GM18507 (cell line): ENCODE measurements at places on chromosomes 12 and 14.

- no peak for DNase-seq
Measured at GRCh38 chr12:56661979-56662638, 16.3 kb upstream of the ATP5F1B start.

GRCh38 chr12:67269633-67270573 is 745 bp downstream of the CAND1 start:
- no peak for DNase-seq

GRCh38 chr12:124734224-124734788 is 129.4 kb downstream of the SCARB1 start:
- DNase-seq: no peak

GRCh38 chr12:65171073-65171472 is 1.7 kb downstream of the LEMD3 start:
- DNase-seq: no peak

DNA sequence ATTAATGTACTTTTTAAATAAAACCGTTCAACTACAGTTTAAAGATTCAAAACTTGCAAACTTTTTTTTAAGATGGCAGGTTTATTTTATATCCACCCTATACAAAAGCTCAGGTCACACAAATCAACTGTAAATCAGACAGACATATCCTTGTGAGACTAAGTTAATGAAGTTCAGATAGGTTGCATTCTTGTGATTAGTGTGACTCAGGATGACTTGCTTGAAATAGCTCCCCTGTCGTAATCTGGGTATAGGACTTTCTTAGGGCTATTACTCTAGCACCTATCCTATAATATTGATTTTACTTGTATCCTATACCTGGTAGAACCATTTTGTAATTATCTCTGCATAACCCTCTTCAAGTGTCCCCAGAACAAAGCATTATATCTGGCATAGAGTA is 9.5 kb upstream of the PRKD1 start:
- DNase-seq: no peak

DNA sequence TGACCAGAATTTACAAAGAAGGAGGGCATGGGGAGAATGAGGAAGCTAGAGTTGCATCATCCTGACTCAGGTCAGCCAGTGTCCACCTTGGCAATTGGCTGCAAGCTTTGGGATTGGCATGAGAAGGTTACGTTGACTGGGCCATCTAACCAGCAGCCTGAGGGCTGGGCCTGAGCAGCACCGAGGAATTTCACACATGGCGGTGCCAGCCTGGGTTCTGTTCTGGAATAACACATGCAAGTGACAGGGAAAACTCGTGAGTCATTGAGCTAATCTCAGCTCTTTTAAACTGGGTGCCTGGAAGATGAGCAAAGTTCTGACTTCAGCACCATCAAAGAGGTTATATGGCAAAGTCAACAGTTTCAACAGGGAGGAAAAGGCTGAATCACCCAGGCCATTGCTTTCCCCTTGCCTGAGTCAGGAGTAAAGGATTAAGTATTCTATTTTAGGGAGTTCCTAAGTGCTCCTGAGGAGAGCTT is 543.2 kb upstream of the TBX3 start:
- no peak for DNase-seq

DNA sequence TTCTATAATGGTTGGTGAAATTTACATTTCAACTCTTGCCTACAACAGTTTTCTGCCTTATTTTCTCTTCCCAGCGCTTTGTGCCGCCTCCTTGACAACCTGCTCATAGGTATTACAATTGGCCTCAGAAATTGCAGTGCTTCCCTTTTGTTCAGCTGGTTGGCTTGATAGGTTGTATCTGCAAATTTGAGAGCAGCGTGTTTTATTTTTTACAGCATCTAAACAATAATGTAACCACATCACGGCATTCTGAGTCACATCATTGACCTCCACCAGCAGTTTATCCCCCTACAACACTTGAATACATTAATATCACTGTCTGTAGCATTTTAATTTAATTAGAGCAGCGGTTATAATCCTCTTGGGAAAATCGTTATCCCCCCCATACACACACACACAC is 99.4 kb downstream of the ETV6 start:
- DNase-seq: no peak

DNA sequence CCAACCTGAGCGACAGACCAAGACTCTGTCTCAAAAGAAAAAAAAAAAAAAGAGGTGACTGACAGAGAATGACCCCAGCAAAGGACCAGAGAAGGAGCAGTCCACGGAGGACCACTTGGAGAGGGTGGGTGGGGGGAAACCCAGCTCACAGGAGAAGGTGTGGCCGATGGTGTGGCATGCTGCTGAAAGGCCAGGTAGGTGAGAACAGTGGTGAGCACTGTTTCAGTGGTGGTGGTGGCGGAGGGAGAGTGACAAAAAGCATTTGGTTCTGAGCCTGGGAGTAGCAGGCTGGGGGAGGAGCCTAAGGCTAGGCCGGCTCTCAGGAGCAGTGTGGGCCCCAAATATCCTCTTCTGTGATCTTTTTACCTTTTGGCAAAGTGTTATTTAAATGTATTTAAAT is 63.8 kb downstream of the IRF2BPL start:
- peak; percentile 36 for DNase-seq

- DNase-seq: no peak
Measured at GRCh38 chr14:70921669-70922068, 14.4 kb downstream of the PCNX1 start.

DNA sequence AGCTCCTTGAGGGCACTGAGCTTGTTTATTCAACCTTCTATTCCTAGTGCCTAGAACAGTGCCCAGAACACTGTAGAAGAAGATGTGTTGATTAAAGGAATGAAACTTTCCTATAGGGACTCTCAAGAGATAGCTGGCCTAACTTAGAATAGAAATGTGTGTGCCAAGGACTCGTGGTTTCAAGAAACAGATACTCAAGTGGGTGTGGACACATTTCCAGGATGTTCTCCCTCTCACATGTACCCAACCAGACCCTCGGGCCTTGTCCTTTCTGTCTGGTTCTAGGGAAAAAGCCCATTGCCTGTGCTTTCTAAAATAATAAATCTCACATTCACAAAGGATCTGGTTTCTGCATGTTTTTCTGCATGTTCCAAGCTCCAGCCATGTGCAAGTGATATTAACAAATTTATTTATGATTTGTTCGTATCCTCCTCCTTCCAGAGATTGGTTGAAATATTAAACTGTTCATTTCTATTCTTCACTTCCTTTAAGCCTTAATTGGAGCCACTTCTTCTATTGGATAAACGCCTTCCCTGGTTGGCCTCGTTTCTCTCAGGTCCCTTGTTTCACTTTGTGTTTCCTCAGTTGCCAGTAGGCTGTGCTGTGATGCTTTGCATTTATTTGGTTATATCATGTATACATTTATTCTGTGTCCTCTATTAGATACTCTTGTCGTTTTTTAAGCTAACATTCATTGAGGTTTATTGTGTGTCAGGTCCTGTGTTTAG is 89.8 kb downstream of the CRADD start:
- no peak for DNase-seq

DNA sequence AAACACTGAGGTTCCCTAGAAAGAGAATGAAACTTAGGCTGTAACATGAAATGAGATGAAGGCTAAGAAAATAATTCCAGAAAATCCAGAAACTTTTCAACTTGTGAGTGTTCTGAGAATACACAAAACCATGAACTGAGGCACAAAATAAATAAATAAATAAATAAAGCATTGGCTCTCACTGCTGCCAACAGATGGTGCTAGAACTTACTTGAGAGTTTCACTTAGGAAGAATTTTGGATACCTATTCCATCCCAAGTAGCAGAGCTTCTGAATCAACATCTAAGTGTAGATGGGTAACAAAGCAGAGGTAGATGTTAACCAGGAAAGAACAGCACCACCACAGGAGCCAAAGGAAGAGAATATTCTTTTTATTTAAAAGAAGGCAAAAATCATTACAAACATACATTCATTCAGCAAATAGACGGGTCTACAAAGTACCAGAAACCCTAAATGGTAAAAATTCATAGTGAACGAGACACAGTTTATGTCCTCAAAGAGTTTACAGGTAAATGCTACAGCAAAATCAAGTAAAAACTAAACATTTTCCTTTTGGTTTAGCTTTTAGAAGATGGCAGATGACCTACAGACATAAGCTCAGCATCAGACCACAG is 16.7 kb downstream of the EPS8 start:
- DNase-seq: no peak

DNA sequence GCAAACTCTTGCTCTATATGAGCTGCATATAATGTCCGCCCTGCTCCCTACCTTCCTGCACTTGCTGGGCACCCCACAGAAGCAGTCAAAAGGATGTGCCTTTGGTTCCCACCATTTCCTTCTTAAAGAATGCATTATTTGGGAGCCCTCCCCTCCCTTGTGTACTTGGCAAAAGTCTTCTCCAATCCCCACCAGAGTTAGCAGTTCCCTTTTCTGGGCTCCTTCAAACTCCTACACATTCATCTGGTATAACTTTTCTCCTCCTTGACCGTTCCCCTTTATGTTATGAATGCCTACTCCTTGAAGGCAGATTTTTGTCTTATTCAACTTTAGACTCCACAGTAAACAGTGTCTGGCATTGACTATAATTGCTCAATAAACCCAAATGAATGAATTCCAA is 27.8 kb downstream of the AREL1 start:
- no peak for DNase-seq

- DNase-seq: peak; percentile 33
Measured at GRCh38 chr12:22443379-22444316, 100.7 kb downstream of the C2CD5 start.

DNA sequence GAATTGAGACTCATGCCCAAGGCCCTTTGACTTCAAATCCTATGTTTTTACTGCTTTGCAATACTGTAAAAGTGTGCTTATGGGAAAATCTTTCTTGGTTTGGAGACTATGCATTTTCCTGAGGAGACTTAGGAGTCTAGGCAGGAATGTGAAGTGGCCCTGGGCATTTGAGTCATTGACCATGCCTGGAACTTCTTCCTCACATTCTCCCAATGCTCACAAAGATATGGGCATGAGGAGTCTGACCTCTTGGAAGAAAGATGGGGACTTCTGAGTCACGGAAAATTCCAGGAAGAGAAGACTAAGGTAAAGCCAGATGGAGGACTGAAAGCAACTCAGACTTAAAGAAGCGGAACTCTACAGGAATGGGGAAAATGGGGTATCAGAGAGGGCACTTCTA is 38.2 kb upstream of the ZNF641 start:
- DNase-seq: no peak

DNA sequence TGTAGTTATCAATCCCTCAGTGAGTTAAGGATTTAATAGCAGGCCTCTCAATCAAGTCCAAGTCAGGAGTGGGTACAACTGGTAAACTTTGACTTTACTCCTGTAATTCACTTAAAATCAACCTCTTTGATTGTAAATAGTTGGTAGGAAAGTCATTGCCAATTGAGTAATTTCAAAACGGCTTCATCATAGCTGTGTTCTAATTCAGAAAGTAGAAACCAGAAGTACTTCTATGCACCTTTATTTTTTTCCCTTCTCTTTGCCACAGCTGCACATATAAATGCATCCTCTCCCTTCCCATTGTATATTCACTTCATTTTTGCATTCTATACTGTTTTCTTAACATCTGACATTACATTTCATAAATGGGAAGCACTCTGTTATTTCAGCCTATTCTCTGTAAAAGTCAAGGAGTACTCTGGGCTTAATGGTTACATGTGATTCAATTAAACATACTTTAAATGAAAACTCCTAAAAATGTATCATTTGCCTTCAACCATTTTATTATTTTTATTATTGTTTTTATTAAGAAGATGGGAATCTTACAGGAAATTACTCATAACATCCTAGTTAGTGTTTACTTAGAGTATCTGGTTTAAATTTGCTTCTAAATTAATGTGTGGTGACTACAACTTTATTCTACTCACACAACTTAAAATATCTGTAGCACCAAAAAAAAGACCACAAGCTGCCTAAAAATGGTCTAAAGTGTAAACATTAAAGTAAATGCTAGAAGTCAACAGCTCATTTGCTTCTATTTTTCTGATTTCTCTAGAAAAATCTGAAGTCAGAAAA is 171.2 kb downstream of the CEP128 start:
- DNase-seq: no peak

GRCh38 chr14:61392297-61392696 is 70.9 kb downstream of the PRKCH start:
- DNase-seq: no peak

DNA sequence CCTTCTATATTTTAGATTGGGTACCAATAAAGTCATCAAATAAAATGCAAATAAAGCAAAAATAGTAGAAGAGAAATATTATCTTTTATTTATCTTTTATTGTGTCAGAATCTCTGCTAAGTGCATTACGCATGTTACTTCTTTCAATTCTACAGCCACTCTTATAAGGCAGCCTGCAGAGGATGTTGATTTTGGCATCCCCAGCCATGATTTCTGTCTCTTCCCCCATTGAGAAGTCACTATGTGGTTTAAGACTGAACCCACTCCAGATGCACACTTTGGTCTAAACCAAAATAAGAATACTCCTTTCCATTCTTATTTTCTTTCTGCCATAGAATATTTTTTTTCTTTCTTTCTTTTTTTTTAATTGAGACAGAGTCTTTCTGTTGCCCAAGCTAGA is 56.0 kb upstream of the ACSS3 start:
- no peak for DNase-seq
